ENCODE measurements at places on chromosomes 13 and 19.

- no peak for DNase-seq
Measured at GRCh38 chr13:93951951-93952350, 527.5 kb downstream of the DCT start.

DNA sequence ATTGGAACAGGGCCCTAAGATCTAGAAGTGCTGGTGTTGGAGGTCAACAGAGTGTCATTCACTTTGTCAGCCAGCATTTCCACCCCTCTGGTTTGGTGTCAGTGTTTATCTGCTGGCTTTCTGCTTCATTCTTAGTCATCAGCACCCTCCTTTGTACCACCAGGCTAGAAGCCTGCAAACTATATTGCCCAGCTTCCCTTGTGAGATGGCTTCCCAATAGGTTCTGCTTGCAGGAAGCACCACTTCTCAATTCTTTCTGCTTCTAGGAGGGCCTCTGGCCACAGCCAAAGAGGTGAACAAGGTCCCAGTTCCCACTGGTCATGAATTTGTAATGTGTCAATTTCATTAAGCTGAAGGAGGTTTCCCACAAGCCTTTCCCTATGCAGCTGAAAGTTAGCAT, 36.4 kb upstream of the CALM3 start:
- DNase-seq, result no peak

DNA sequence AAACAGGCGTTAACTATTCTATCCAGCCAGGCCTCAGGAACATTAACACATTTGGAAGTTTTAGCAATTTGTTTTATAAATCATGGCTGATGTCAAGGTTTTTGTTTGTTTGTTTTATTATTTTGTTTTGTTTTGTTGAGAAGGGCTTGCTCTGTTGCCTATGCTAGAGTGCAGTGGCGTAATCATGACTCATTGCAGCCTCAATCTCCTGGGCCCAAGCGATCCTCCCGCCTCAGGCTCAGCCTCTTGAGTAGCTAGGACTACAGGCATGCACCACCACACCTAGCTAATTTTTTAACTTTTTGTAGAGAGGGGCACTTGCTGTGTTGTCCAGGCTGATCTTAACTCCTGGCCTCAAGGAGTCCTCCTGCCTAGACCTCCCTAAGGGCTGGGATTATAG, 28.3 kb downstream of the NUP58 start:
- DNase-seq, result no peak

GRCh38 chr13:113607056-113607888, 22.7 kb downstream of the TFDP1 start:
- no peak for DNase-seq

DNA sequence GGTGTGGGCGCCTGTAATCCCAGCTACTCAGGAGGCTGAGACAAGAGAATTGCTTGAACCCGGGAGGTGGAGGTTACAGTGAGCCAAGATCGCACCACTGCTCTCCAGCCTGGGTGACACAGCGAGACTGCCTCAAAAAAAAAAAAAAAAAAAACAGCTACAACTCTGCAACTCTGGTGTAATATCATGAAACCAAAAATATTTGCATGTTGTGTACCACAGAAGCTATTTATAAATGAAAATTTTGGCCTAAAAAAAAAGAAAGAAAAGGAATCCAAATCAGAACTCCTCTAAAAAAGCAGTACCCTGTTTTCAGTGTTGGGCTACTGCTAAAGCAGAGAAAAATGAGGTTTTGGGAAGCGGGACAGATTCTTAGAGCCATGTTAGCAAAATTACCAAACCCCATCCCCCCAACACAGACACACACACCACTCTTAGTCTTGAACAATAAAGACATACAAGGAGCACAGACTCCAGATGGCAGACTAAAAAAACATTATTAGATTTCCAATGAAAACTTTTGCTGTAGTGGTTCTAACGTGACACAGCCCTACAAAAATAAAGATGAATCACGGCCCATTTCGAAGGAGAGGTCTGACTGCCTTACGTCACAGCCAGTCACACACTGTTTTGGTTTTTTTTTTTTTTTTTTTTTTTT, 51.5 kb downstream of the INSR start:
- no peak for DNase-seq

GRCh38 chr19:53553865-53554791, 16.2 kb downstream of the ZNF331 start:
- DNase-seq, result peak; percentile 17

- DNase-seq, result no peak
Measured at GRCh38 chr19:34288381-34288780, 34.0 kb downstream of the GARRE1 start.

GRCh38 chr13:98479496-98480003, 97.4 kb downstream of the STK24 start:
- no peak for DNase-seq

DNA sequence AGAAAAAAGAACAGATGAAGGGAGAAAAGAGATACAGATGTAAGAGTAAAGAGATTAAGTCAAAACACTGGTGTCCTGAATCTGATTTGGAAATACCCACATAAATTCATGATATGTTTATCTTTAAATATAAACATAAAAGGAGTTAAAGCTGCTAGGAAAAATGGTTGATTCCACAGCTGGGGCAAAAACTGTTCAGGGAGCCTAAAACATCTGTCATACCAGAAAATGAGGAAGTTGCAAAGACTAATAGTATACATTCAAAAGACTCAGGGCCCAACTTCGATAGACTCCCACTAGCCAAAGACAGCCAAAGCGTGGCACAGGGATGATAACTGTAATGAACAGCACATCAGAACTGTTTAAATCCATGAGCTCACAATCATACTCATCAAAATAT, 62.0 kb downstream of the ABCC4 start:
- DNase-seq, result no peak

DNA sequence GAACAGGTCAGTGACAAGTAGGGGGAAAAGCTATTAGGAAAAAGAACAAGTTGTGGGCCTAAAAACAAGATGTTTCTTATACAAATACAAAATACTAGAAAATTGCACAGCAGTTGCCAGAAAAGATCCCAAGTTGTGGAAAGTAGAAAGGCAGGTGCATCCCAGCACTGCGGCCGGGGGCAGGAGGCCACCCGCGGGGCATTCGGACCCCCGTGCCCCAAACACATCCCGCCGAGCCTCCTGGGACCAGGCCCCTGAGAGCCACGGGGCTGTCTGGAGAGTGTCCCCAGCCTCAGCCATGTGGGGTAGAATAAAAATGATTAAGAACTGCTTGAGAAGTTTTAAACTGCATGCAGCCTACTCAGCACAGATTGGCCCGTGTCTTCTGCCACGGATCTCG, 11.4 kb downstream of the RASA3 start:
- no peak for DNase-seq
